ENCODE measurements at places on chromosomes 4 and X.
A peak's percentile ranks its signal among the peaks of the same experiment; 100 is the strongest.

GRCh38 chr4:101306225-101306624, 41.1 kb downstream of the PPP3CA start:
- no peak for DNase-seq

DNA sequence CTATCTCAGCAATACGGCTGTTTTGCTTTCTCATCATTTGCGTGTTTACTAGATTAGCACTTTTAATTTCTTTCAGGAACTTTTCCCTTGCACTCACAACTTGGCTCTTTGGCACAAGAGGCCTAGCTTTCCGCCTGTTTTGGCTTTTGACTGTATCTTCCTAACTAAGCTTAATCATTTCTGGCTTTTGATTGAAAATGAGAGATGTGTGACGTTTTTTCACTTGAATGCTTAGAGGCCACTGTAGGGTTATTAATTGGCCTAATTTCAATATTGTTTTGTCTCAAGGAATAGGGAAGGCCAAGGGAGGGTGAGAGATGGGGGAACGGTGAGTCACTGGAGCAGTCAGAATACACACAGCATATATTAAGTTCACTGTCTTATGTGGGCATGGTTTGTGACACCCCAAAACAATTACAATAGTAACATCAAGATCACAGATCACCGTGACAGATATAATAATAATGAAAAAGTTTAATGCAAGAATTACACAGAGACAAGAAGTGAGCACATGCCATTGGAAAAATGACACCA, 27.3 kb downstream of the MND1 start:
- DNase-seq, result no peak

DNA sequence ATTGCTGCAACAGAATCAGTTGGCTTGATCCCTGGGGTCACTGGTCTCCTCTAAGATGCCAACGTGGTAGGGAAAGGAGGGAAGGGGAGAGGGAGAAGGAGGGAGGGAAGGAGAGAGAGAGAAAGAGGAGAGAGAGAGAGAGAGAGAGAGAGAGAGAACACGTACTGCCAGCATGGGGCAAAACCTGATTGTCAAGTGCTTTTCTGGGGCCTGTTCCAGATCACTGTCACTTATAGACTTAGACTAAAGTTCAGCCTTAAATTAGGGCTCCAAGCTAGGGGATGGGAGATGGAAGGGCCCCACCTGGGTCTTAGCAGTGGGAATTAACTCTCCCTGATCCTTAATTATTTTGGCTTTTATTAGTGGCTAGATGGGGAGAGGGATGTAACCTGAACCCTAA, 12.9 kb downstream of the SHROOM4 start:
- DNase-seq, result no peak

DNA sequence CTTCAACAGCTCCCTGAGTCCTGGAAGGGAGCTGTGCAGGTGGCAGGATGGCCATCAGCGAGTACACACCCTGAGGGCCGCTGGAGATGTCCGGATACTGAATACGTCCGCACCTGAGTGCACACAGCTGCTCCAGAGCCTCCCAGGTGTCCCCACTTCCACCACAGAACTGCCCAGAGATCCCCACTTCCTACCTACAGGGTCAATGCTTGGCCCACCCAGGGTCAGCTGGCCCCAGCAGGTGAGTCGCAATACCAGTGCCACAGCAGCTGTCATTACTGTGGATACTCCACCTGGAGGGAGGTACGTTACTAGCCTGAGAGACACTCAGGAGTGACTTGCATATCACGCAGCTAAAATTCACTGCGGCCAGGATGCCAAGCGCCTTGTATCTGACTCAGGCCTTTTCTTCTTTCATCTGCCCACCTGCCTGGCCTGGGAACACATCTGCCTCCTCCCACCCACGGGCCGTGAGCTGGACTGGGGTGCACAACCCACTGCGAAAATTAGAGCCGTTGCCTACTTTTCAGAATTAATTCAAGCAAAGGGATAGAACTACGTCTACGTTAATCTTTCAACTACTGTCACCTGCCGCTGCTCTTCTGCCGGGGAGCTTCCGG, 9.4 kb downstream of the C4orf50 start:
- DNase-seq, result no peak

DNA sequence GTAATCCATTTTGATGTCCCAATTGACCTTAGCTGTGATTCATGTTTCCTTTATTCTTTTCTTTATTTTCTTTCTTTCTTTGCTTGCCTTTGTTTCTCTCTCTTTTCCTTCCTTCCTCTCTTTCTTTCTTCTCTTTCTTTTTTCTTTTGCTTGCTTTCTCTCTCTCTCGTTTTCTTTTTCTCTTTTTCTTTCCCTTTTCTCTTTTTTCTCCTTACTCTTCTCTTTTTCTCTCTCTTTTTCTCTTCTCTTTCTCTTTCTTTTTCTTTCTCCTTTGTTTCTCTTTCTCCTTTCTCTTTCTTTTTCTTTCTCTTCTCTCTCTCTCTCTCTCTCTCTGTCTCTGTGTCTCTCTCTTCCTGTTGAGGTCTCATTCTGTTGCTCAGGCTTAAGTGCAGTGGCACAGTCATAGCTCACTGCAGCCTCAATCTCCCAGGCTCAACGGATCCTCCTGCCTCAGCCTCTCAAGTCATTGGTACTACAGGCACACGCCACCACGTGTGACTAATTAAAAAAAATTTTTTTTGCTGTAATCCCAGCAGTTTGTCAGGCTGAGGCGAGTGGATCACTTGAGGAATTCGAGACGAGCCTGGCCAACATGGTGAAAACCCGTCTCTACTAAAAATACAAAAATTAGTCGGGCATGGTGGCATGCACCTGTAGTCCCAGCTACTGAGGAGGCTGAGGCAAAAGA, 8.0 kb upstream of the DHRSX start:
- no peak for DNase-seq

- DNase-seq, result no peak
Observed at GRCh38 chr4:21901831-21902230, 46.7 kb downstream of the KCNIP4 start.

GRCh38 chrX:10423716-10424115, 196.7 kb downstream of the MID1 start:
- no peak for DNase-seq

GRCh38 chr4:78002260-78002659, 54.9 kb upstream of the FRAS1 start:
- DNase-seq, result no peak

DNA sequence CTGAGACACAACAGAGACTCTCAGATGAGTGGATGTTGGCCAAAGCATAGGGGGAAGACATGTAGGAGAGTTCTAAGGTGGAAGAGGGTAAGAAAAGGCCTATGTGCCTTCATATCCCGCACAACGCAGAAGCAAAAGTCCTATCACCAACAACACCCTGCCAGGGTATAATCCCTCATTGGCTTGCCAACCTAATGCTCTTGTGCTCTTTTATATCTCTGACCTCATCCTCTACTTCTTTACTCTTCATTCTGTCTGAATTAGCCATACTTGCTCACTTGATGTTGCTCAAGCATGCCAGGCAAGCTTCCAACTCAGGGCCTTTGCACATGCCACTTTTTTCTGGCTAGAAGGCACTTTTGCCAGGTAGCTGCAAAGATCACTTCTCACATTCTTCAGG, 28.1 kb upstream of the ZNF330 start:
- no peak for DNase-seq

DNA sequence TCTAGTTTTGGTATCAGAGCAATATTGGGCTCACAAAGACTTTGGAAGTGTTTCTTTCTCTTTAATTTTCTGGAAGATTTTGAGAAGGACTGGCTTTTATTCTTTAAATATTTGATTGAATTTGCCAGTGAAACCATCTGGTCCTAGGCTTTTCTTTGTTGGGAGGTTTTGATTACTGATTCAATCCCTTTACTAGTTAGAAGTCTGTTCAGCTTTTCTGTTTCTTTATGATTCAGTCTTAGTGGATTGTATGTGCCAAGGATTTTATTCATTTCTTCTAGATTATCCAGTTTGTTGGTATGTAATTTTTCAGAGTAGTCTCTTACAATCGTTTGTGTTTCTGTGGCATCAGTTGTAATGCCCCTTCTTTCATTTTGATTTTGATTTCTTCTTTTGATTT, 28.6 kb downstream of the GLRB start:
- no peak for DNase-seq

DNA sequence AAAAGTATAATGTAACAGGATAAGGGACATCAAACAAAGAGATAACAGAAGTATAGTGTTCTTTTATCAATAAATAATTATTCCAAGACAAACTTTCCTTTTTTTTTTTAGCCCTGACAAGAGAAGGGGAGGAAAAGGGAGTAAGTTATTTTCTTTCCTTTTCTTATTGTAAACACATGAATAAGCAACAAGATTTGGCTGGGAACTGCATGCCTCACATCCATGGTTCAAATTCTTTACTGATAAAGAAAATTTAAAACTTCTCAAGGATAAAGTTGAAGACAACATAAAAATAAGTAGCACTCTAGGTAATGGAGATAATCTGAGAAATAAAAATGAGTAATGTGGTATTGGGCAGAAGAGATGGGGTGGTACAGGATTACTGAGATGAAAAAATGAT, 71.6 kb downstream of the NEK1 start:
- no peak for DNase-seq

DNA sequence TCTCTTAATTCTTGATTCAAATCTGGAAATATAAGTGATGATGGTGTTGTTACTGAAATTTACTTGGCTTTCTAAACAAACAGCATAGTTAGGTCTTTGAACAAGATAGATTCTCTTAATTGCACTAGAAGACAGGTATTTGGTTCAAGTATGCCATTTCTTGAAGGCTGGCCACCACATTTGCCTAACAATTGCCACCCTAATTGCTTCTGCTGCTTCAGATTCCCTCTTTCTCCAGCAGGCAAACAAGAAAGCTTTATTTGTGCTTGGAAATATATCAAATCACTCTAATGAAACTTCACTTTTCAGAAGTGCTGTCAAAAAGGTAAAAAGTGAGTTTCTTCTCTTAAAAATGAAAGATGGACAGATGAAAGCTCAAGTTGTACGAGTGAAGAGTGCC, 418.6 kb downstream of the INPP4B start:
- no peak for DNase-seq

DNA sequence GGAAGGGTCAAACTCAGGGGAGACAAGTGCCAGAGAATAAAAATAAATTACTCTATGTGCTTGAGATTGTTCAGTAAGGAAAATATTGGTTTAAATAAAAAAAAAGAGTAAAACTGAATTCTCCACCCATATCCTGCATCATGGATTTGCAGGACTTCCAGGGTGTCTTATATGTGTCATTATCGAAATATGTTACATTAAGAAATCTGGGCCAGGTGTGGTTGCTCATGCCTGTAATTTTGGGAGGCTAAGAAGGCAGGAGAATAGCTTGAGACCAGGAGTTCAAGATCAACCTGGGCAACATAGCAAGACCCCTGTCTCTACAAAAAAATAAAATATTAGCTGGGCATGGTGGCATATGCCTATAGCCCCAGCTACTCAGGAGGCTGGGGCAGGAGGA, 104.9 kb downstream of the PPP3CA start:
- DNase-seq, result no peak

GRCh38 chr4:8468746-8469535, 28.4 kb downstream of the TRMT44 start:
- DNase-seq, result peak; percentile 26

DNA sequence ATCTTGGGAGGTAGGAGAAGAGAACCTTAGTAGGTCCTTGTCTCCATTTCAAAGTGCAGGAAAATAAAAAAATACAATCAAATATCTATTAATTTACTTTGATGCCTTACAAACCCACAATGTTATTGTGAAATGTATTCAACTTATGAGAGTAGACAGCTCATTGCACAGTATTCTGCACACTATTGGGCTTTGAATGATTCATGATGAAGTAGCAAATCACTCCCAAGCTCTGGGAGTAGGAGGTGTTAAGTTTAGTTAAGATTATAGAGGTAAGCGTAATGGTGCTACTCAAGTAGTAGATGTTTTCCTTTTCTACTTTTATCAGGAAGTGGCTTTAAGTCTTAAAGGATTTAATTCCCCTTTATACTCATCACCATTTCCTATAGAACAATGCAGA, 32.8 kb upstream of the TMPRSS11A start:
- DNase-seq, result no peak

DNA sequence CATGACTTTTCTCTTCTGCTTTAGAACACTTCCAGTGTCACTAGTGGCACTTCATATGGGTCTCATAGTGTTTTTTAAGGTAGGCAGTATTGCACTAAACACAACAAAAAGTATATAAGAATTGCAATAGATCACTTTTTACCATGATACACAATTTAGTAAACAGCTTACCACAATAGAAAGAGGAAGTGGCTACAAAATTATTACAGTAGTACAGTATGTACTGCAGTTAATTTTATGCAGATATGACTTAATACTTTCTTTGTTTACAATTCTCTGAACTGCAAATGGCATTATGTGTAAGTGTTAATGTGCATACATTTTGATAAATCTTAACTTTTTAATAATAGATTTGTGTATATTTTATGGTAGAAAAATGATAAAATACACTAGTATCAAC, 157.3 kb downstream of the RRAGB start:
- no peak for DNase-seq

- DNase-seq, result no peak
Observed at GRCh38 chrX:46260499-46260898, 284.7 kb downstream of the ZNF674 start.
